ENCODE measurements at places on chromosomes 13 and 19.

- DNase-seq: no peak
- no peak overlapping the region for H3K4me3 ChIP-seq
- H3K36me3 ChIP-seq: no peaks in the 10 kb centered on the region
- H3K27ac ChIP-seq: no peak overlapping the region
- H3K27me3 ChIP-seq: peaks cover 24% of the 10 kb centered on the region
Observed at GRCh38 chr13:91308299-91308698, 39.2 kb upstream of the MIR17HG start.

- no peak for DNase-seq
- no peaks in the 10 kb centered on the region for H3K36me3 ChIP-seq
- peaks cover 14% of the 10 kb centered on the region for H3K4me1 ChIP-seq
- no peak overlapping the region for H3K27ac ChIP-seq
Observed at GRCh38 chr19:54704928-54705327, 19.3 kb upstream of the KIR3DL3 start.

GRCh38 chr19:33905473-33905936, 108.8 kb downstream of the KCTD15 start:
- H3K27me3 ChIP-seq: peaks cover 55% of the 10 kb centered on the region
- DNase-seq: no peak
- peaks cover 6% of the 10 kb centered on the region for H3K4me1 ChIP-seq
- H3K36me3 ChIP-seq: no peaks in the 10 kb centered on the region
- peak overlapping the region; percentile 21 for H3K4me3 ChIP-seq
- H3K27ac ChIP-seq: no peak overlapping the region

- H3K27me3 ChIP-seq: no peaks in the 10 kb centered on the region
- no peak overlapping the region for H3K27ac ChIP-seq
- H3K4me1 ChIP-seq: no peaks in the 10 kb centered on the region
- no peak overlapping the region for H3K4me3 ChIP-seq
- H3K36me3 ChIP-seq: no peaks in the 10 kb centered on the region
- DNase-seq: no peak
Observed at GRCh38 chr13:67306742-67307141, 76.6 kb upstream of the PCDH9 start.

DNA sequence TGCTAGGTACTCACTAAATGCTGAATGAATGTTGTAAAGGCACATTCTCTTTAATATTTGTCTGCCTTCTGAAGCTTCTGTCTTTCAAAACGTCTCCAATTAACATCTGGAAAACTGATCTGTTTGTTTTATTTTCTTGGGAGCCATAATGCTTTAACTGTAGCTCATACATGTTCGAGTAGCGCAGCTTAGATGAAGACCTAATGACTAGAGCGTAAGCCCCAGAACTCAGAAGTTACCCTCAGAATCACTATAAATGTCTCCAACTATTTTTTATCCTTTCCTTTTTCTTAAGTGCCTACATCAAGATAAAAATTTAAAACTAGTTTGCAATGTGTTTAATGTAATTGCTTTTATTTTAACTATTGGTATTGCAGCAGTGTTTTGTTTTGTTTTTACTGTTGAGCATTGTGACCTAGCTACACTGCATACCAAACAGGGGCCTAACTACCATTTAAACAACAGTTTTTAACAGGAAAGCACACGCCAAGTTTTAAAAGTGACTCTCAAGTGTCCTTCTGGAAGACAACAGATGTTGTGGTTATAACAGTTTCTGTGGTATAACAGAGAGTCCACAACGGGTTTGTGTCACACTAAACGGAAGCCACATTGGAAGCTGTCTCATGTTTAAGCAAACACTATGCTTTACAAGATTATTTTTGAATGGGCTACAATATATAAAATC, 42.0 kb downstream of the MRPL57 start:
- H3K4me3 ChIP-seq: no peak overlapping the region
- DNase-seq: peak; percentile 26
- peaks cover 20% of the 10 kb centered on the region for H3K4me1 ChIP-seq
- peaks cover 5% of the 10 kb centered on the region for H3K36me3 ChIP-seq
- H3K27ac ChIP-seq: peak overlapping the region; percentile 80
- H3K27me3 ChIP-seq: peaks cover 34% of the 10 kb centered on the region

Measured in activated naive CD4-positive, alpha-beta T cell treated with anti-CD3 and anti-CD28 coated beads, Interleukin-2, amount 10 ng/mL, durations not matched to agents 7 days and 5 days (primary cell).